ENCODE measurements at places on chromosomes 12 and 14.

DNA sequence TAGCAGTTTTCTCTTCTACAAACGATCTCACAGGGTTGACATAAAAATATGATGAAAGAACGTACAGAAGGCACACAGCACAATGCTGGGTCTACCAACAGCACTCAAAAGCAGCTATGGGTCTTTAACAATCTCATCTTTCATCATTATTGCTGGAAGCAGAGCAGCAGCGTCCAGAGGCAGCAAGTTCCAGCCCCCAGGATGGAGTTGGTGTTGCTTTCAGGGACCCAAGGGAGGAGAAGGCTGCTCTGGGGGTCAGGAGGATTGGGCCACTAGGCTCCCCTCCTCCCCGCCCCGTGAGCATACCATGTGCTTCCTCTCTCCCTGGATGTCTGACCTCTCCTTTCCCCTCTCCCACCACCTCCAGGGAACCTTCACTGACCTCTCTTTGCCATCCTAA lies 13.3 kb downstream of the KCTD10 start:
- DNase-seq: no peak

DNA sequence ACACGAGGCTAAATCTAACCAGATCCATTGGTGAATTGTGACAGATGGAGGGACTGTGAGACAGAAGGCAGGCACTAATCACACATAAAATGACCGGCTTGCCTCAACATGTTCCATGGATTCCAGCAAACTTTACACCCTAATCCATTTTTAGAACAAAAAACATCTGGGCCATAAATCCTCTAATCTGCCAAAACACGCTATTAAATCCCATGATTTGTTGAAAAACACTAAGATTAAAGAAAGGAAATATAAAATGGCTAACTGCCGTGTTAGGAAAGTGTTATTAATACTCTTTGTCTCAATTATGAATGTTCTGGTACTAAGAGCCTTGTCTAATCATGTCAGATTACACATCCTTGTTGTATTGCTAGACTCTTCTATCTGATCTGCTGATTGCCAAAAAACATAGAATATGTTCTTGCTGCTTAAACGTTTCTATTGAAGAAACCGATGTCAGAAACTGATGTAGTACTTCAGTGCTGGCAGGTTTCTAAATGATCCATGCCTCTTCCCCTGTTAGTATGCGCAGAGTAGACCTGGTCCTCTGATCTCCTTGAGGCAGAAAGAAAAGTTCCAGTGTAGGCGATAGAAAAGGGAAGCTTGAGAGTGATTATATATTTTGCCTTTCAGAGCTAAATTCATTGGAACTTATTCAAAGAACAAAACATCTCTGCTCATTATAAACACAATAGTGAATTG lies 384.9 kb downstream of the SOX5 start:
- peak; percentile 76 for DNase-seq

GRCh38 chr12:52349196-52349595 lies 18.1 kb downstream of the KRT85 start:
- DNase-seq: no peak

- no peak for DNase-seq
These were observed 8.8 kb downstream of the LPCAT3 start for GRCh38 chr12:7009512-7009911.

DNA sequence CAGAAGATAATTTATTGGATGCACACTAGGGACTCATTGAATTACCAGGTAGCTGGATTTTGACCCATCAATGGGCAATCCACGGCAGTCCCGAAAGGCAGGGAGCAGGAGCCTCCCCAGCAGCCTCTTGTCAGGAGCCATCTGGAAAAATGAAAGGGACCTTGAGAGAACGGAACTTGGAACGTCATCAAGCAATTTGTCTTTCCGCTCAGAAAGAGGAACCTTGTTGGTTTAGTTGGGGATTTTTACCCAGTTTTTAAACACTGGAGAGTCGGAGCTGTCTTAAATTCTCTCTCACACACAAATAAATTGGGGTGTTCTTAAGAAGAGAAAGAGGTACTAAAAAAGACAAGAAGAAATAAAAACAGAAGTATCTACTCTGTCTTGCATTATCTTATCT lies 1351.7 kb upstream of the TMEM132C start:
- DNase-seq: no peak

DNA sequence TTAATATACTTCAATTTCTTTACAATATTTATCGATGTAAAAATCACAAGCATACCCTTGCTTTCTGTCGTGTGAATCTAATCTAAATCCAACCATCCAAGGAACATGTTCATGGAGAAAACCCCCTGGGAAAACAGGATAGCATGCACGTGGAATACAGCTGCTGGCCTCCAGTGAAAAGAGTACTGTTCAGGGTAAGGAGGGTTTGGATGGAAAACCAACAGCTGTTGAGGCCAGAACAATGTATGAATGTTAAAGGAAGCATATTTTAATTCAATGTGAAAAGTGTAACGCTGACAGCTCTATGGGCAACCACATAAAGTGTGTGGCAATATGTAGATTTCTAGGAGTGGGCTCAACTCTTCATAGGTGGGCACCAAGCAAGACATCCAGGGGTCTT lies 344.0 kb downstream of the TMEM132D start:
- no peak for DNase-seq

GRCh38 chr14:92511453-92512238 lies 1.9 kb upstream of the RIN3 start:
- DNase-seq: no peak
